ENCODE measurements at places on chromosomes 12 and 14.

- DNase-seq, result no peak
Observed at GRCh38 chr12:45039757-45040156, 11.1 kb downstream of the DBX2 start.

DNA sequence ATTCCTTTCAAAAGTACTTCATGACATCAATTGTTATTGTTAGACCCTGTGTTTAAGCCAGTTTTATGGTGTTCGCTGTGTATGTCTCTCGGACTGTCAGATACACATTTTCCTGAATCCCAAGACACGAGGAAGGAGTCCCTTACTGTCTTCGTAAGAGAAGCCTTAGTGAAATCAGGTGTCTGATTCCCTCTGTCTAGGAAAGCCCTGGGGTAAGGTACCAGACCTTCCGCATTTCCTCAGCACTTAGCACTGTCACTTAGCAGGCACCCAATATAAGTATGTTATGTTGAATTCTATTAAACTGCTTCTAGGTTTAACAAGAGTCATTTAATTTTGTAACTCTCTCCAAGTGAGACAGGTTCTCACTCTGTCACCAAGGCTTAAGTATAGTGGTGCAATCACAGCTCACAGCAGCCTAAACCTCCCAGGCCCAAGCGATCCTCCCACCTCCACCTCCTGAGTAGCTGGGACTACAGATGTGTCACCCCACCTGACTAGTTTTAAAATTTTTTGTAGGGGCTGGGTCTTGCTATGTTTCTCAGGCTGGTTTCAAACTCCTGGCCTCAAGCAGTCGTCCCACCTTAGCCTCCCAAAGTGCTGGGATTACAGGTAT lies 111.0 kb downstream of the BBS10 start:
- no peak for DNase-seq

DNA sequence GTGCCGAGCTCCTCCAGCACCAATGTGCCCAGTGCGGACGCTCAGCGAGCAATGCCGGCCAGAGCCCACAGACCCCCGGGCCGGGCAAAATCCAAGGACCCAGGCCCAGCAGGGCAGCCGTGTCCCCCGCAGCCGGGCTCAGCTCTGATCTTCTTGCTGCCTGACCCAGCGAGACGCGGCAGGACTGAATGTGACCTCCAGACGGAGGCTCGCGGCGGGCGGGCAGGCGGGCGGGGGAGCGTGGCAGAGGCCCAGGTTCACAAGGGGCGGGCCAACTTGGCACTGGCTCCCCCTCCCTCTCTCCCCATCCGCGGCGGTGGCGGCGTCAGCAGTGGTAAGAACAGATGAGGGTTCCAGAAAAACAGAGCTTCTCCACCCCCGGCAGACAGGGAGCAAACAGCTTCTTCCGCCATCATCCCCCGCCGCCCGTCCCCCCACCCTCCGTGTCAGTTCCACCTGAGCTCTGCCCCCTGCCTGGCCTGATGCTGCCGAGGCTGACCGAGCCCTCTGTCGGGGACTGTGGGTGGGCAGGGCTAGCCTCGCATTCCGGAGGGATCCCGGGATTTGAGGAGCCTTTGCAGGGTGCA lies 94.3 kb downstream of the RFLNA start:
- no peak for DNase-seq

- DNase-seq, result no peak
Observed at GRCh38 chr12:92485351-92486348, 217.1 kb upstream of the PLEKHG7 start.

DNA sequence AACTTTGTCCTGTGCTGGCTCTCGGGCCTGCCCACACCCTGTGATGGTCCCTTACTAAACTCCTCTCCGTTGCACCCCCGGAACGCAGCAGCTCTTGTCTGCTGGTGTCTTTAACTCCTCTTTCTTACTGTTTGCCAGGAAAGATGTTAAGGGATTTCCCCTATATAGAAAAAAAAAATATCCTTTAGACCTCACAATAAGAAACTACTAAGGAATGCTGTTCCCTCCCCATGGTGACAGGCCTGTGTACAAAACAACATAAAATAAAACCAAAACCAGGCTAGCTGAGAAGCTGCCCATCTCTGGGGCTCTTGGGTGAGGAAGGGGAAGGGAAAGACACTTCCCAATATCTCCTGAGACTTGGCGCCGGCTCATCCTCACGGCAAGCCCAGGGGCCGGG lies 95.4 kb downstream of the CHGA start:
- DNase-seq, result no peak

DNA sequence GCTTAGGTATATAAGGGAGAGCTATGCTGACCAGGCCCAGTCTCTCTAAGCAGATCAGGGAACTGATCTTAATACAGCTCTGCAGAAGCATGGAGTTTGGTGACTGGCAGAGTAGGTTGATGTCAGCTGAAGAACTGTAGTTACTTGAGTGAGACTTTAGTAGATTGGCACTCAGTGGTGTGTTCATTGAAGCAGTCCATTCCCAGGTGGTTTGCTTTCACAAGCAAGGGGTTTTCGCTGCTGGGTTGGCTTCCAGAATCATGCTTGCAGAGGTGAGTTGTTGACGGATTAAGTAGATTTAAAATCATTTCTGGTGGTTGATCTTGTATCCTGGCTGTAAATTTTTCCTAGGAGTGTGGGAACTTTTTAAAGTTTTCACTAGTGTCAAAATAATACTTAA lies 6.5 kb upstream of the DHRS7 start:
- DNase-seq, result no peak

- DNase-seq, result peak; percentile 1
Observed at GRCh38 chr14:83463500-83464098, 1929.9 kb upstream of the SEL1L start.

- no peak for DNase-seq
Observed at GRCh38 chr14:27392153-27392552, 794.3 kb upstream of the NOVA1 start.

GRCh38 chr12:58927120-58927519 lies 6.8 kb upstream of the LRIG3 start:
- DNase-seq, result no peak

DNA sequence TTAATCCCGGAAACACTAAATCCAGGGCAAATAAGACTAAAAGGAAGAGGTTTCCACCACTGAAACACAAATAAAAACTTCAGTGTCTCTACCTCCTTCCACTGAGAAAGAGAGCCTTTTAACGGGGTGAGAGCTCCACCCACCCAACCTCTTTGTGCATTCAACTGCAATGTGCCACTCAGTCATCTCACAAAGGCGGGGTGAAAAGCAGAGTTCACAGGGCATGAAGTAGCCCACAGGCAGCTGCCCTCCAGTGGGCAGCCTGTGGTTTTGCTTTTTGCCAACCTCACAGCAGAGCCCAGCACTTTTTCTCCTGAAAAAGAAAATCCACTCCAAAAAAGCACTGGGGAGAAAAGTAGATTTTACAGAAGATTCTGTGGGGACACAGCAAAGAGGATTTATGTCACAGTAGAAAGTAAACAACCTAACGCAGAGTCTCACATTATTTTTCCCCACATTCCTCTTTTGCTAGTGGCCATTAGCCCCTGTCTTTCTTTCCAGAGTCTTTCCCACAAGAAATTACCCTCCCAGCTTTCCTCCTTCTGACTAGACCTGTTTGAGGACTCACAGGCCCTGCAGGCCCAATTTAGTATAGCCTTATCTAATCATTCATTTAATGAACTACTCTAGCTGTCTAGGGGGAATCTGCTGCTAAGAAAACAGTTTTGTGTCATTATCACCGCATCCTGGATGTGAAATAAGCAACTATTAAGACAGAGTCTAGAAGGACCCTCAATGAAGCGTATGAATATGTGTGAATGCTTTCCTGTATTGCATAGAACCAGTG lies 753.8 kb upstream of the FOXG1 start:
- DNase-seq, result no peak

DNA sequence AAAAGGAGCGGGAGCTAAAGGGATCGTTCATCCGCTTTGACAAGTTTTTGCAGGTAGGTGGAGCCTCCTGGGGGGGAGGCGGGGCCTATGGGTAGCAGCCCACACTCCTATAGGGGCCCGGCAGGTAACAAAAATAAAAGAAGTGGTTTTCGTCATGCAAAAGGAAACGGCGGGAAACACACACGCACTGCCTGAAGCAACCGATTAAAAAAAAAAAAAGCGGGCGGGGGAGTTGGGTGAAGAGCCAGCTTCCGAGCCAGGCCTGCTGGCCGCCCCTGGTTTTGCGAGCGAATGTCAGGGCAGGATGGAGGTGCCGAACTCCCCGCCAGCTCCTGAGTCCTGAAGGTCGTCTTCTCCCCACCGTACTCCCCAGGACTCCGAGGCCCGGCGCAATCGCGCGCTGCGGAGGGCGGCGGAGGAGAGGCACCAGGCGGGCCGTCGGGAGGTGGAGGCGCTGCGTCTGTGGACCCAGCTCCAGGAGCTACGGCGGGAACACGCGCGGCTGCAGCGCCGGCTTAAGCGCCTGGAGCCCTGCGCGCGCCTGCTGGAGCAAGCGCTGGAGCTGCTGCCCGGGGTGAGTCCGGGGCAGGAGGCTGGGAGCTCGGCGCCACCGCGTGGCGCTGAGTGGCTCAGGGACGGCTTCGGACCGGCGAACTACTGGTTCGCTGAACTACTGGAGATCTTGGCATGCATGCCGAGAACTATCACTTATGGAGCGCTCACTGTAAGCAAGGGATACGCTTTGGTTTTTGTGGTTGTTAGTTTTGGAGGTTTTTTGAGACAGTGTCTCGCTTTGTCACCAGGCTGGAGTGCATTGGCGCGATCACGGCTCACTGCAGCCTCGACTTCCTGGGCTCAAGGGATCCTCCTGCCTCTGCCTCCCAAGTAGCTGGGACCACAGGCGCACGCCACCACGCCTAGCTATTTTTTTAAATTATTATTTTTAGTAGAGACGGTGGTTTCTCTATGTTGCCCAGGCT lies 3.6 kb downstream of the CFAP73 start:
- peak; percentile 82 for DNase-seq

DNA sequence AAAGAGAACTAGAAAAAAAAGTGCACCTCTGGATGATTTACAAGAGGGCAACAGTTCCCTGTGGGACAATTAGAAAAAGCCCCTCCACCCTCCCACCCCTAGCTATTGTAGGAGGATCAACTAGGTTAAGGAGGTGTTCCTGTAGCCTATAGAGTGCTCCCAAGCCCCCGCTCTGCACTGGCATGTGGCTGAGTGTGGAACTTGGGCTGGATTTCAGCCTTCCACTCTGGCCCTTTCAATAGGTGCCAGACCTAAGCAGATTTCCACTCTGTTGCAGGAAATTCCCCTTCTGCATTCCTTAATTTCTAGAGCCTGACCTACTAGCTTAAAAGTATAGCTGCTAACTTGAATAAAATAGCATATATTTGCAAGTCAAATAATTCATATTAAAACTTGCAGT lies 2.8 kb downstream of the NFATC4 start:
- no peak for DNase-seq

GRCh38 chr14:58912287-58912686 lies 274.5 kb downstream of the DACT1 start:
- DNase-seq, result no peak

DNA sequence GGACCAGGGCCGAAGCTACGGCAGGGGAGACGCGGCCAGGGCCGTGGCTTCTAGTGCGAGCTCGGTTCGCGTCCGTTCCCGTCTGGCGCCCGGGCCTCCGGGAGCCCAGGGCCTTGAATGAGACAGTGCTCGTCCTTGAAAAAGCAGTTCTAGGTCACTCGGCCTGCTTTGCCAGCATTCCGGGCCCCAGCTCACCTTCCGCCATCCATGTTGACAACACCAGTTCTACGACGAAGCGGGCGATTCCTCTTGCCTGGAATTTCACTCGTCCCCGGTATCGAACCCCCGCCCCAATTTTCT lies 4.5 kb downstream of the OR10AD1 start:
- DNase-seq, result no peak

DNA sequence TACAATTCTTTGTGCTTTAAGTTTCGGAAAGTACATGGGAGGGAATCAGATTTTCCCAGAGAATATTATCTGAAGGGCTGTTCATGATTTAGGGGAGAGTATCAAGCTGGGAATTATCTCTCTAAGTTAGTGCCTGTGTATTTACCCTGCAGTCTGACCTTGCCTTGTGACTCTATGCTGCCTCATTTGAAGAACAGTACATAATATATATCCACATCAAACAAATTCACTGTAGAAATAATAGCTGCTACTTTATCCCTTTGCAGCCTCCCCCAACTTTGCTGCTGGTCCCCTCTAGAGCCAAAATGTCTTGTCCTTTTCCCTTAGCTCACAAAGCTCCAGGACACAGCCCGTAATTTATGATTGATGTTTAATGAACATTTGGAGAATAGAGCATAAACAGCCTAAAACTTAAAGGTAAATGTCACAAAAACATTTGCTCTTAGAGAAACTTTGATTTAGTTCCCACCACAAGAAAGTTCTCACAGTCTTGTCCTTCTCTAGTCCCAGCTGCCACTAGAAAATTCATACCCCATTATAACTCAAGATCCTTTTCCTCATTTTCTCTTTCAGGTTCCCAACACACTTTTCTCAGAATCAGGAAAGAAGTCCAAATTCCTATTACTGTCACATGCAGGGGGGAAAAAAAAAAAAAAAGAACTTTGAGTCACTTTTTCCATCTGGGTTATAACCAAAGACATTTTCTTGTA lies 1009.6 kb downstream of the FLRT2 start:
- no peak for DNase-seq

- no peak for DNase-seq
Observed at GRCh38 chr12:57000393-57000792, 6.0 kb downstream of the ZBTB39 start.

DNA sequence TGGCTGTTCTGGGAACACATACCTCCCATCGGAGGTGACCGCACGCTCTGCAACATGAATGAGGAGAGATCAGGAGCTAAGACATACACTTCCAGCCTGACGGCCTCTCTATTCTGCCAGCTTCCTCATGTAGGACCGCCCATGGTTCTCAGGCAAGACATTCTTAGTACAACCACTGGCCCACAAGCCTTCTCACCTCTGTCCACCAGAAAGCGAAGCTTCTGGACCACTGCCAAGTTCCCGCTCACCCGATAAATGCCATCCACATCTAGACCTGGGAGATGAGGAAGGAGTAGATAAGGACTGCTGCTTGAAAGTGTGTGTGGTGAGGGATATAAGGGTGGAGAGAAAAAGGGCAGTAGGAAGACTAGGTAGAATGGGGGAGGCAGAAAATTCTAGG lies 5.2 kb downstream of the ARHGAP9 start:
- DNase-seq, result no peak

GRCh38 chr12:77796775-77797174 lies 33.9 kb upstream of the NAV3 start:
- no peak for DNase-seq
